NCI-H1694 treated with DMSO at 0.1 percent for 48 hours (cell line): ENCODE measurements at places on chromosomes 3 and 15.
A peak's percentile ranks its signal among the peaks of the same experiment; 100 is the strongest.

- no peak for DNase-seq
These were observed 114.2 kb downstream of the KLF13 start for GRCh38 chr15:31440754-31441311.

GRCh38 chr3:156368189-156368588, 186.7 kb downstream of the SSR3 start:
- no peak for DNase-seq

GRCh38 chr3:40465111-40465407, 7.9 kb downstream of the RPL14 start:
- DNase-seq = no peak

- no peak for DNase-seq
These were observed 114.5 kb downstream of the GMPS start for GRCh38 chr3:155984791-155985417.

DNA sequence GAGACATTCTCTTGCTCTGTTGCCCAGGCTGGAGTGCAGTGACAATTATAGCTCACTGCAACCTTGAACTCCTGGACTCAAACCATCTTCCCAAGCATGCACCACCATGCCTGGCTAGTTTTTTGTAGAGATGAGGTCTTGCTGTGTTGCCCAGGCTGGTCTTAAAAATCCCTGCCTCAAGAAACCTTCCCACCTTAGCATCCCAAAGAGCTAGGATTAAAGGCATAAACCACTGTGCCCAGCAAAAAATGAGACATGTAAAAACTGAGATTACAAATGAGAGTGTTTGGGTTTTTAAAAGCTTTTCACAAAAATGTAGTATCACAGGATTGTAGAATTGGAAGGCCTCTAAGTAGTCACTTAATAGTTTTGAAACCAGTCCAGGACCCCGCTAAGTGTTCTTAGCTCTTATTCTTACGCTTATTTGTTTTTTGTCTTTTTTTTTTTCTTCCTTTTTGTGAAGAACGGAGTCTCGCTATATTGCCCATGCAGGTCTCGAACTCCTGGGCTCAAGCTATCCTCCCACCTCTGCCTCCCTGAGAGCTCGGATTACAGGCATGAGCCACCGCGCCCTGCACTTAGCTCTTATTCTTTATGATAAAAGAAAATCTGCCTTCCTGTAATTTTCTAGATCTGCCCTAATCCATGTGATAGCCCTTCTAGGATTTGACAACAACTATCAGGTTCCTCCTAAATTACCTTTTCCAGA, 31.5 kb downstream of the KLHL18 start:
- no peak for DNase-seq

- DNase-seq = no peak
These were observed 52.3 kb downstream of the NCEH1 start for GRCh38 chr3:172658344-172659245.

DNA sequence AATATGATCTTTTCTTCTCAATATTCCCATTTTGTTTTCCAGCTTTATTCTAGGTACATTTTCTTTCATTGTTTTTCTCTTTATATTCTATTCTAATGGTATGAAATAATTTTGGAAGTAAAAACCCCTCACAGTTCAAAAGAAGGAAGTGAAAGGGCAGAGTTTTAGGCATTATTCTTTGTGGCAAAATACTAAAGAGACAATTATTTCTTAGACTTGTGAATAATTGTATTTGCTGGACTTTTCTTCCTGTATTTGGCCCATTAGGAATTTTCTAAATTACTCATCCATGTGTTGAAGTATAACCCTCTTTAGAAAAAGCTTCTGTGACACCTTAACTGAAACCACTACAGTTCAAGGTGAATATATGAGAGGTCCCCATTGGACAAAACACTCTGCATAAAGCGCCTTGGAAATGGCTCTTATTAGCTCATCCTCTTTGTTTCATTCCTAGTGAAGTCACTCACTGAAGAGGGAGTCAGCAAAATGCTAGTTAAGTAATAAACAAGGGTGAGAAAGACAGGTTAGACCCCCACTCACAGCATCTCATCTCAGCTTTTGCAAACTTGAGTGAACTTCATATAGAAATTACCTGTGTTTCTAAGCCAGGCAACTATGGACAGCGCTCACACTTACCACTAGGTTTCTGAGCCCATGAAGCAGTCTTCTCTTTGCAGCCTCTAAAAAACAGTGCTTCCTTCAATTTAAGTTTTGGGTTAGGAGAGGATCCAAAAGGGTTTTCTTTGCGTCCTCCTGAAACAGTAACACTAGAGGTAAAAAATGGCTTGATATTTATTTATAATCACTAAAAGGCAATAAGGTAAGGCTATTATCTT, 327.5 kb downstream of the ARPP21 start:
- no peak for DNase-seq

DNA sequence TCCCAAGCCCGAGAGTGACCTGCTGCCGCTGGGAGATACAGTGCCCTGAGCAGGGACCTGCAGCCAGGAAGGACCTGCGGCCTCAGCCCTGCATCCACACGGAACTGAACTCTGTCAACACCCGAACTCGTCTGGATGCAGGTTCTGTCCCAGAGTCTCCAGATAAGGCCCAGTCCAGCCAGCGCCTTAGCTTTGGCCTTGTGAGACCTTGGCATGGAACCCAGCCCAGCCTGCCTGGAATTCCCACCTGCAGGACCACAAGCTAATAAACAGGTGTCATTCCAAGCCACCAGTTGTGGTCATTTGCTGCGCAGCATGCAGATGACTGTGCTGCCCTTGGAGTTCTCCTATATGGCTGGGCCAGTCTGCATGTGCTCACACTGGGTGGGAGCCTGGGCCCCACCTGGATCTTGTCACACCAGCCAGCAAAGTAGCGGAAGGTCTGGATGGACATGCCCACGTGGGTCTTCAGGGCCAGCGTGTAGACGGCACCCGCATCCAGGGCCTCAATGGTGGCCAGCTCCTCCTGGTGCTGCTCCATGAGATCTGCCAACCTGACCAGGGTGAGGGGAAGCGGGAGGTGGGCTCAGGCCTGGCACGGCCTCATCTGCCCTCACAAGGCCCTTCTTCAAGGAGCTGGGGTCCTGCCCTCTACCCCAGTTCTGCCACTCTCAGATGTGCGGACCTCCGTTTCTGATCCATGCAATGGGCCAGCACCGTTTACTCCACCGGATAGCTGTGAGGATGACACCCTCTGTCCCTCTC, 47.2 kb upstream of the SLC41A3 start:
- DNase-seq = no peak

GRCh38 chr3:36514171-36514570, 133.9 kb downstream of the STAC start:
- no peak for DNase-seq

DNA sequence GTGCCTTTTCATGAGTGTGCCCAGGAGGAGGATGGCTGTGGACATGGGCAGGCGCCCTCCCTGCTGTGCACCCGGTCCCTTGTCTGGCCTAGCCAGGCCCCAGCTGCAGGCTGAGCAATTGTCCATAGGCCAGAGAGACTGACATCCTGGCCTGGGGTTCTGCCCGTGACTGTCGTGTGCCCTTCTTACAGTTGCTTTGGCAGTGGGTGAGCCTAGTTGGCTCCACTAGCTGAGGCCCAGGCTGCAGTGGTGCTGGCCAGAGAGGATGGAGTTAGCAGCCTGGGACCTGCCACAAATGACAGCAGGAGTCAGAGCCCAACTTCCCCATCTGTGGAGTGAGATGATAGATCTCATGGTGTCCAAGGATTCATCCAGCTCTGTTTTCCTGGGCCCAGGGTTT, 9.0 kb upstream of the CHRNB4 start:
- DNase-seq = no peak

DNA sequence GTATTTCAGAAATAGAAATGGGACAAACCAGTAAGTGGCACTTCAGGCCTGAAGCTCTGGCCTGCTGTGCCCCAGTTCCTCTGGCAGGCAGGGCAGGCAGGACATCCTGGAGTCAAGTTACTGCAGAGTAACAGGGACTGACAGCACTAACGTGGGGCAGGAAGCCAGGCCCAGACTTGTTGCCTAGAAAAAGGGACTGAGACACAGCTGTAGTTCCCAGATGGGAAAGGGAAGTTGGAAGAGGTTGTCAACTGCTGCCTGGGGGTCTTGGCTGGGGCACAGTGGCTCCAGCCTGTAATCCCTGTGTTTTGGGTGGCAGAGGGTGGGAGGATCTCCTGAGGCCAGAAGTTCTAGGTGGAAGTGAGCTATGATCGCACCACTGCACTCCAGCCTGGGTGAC, 171.9 kb downstream of the FMN1 start:
- no peak for DNase-seq

DNA sequence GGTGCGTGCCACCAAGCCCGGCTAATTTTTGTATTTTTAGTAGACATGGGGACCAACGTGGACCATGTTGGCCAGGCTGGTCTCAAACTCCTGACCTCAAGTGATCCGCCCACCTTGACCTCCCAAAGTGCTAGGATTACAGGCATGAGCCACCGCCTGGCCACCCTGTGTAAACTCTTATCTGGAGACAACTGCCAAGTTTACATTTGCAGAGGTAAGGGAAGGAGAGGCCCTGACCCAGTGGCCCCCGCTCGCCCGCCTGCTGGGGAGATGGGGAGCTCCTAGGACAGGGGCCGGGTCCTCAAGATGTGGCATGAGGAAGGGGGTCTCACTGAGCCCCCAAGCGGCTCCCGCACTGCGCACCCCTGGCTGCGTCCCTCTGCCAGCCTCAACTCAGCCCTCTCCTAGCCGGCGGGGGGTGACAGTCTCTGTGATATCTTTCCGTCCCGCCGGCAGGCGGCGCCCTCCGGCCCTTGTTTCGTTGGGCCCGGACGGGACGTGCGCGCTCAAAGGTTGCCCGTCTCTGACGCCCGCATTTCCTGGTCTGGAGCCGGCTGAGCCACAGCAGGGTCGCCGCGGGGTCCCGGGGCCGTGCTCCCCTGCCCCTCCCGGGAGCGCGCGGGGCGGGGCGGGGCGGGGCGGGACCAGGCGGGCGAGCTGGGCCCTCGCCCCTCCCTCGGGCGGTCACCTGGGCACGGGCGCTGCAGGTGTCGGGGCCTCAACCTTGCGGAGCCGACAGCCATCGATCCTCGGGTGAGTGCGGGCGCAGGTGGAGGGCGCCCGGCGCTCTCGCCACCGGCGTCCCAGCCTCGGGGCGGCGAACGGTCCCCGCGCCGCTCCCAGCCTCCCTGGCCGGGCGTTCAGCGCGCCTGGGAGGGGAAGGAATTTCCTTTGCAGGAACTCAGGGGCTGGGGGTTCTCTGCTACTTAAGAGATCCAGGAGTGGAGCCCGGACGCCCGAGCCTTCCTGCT, at the start of gene GPR160:
TSS of gene GPR160 (plus strand) at position 533 of the 971 bp plus-strand sequence. CDS start 45,978 bp downstream, outside the sequence.
- DNase-seq = peak; percentile 23

DNA sequence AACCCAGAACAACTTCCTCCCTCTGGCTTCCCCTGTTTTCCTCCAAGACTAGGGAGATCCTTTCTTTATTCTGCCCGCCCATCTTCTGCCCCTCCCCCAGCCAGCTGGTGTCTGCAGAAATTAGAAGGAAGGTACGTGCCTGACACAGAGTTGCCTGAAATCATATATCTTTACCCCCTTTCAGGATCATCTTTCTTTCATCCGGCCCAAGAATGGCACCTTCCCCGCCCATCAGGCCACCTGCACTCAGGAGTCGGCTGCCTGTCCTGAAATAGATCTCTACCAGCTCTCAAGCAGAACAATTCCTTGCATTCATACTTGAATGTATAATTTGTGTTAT, 133.7 kb downstream of the VGLL4 start:
- DNase-seq = no peak

DNA sequence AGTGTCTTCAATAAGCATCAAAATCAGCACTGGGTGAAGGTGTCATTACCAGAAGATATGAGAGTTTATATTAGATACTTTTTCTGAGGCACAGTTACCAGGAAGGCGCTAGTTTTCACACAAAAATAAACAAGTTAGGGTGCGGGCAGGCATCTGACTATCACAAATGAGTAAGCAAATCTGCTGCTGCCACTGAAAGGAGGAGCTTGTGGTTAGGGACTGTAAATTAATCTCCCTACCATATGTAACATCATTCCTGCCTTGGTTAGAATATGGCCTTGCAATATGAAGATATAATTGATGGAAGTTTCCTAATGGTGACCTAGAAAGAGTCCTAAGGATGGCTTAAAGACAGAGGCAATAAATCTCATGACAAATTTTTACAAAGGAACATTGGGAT, 19.5 kb upstream of the EID1 start:
- DNase-seq = peak; percentile 46

- DNase-seq = no peak
These were observed 25.0 kb upstream of the RPP14 start for GRCh38 chr3:58281069-58281468.
